ENCODE measurements at places on chromosomes 5 and 9.

- DNase-seq = no peak
Observed at GRCh38 chr9:76896035-76896434, 9.9 kb downstream of the PRUNE2 start.

DNA sequence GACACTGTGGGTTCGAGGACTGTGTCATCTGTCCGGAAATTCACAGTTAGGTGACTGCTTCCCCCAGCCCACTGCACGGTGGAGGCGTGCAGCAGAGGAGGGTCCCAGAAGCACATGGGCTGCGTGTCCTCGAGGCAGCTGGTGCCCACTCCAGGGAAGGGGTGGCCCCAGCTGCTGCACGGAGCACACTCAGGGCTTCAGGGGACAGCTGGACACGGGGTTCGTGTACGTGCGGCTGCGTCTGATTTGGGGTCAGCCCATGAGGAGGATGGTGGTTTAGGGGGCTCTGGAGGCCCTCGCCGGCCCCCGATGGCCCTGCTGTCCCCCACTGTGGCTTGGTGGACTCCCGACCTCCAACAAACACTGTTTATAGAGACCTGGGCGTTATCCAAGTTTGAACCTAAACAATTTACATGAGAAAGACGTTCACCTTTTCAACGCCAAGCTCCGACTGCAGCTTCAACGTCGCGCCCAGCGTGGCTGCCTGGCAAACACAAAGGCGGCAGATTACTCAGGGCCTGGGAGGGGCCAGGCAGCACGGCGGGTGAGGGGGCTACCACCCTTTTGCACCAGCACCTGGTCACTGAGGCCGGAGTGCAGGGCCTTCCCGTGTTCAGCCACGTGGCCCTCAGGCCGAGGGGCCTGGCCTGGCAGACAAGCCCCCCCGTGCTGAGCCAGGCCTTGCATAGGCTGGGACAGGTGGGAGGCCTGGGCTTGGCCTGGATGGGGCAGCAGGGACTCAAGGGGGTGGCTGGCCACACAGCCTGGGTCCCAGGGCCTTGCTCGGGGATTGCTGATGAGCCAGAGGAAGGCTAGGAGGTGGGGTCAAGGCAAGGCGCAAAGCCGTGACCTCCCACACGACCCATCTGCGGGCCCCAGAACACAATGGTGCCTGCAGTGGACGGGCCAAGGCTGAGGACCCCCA is 55.2 kb downstream of the EXD3 start:
- DNase-seq = no peak

DNA sequence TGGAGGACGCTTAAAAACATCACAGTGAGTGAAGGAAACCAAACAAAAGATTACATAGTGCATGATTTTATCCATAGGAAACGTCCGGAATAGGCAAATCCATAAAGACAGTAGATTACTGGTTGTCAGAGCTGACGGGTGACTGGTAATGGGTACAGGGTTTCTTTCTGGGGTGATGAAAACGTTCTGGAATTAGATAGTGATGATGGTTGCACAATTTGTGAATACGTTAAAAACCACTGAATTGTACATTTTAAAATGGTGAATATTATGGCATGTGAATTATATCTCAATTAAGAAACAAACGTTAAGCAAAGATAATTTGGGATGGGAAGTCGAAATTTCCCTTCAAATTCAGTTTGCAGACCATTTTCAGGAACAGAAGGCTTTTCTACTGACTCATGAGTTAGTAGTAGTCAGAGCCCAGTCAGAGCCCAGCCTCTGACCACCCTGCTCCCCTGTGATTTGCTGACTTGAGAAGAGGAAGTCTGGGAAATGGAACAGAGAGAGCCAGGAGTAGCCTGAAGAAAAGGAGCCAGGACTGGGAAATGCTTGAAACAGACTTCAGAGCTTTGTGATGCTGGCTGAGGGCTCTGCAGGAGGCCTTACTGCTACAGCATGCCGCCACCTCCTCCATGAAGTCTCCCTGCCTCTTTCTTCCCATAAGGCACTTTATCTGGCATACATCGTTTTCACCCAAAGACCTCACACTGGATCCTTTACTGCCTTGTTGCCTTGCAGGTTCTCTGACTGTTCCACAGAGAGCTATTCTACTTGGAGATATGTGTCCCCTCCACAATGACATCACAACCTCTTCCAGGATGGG is 46.4 kb upstream of the CTNNA1 start:
- no peak for DNase-seq

DNA sequence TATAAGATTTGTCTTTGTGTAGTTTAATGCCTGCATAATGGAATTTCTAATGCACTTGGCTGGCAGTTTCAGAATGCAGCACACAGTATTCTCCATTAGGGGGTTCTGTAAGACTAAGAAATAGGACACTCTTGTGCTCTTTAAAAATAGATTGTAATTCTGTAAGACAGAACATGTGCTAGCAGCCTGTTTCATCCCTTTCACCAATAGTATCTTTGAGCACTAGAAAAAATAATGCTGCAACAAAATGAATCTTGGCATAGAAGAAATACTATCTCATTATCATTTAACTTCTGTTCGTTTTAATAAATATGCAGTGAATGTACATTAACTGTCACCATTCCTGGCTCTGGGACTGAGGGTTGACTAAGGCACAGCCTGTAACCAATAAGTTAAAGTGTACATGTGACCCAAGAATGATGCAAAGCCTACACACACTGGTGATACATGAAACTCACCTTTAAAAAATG is 23.8 kb upstream of the ZNF622 start:
- DNase-seq = no peak

GRCh38 chr5:112534611-112535255 is 115.7 kb upstream of the EPB41L4A start:
- DNase-seq = no peak

DNA sequence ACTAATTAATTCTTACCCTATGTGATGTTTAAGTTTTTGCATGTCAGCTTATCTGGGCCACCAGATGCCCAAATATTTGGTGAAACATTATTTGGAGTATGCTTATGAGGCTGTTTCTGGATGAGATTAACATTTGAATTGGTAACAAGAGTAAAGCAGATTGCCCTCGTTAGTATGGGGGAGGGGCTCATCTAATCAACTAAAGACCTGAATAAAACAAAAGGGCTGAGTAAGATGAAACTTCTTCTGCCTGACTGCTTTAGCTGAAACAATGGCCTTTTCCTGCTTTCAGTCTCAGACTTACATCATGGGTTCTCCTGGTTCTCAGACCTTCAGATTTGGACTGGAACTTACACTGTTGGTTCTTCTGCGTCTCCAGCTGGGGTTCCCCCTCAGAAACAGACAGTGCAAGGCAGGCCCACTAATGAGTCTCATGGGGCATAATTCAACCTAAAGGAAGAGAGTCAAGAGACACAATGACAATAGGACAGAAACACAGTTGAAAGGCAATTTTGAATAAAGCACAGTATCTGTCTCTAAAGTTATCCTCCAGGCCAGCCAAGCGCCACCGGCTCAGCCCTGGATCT is 288.4 kb downstream of the CAAP1 start:
- DNase-seq = no peak

- DNase-seq = peak; percentile 16
Observed at GRCh38 chr5:22780756-22781155, 72.4 kb downstream of the CDH12 start.

- peak; percentile 11 for DNase-seq
Observed at GRCh38 chr5:41636605-41637004, 126.2 kb upstream of the PLCXD3 start.

- peak; percentile 1 for DNase-seq
Observed at GRCh38 chr5:127313847-127314473, 23.4 kb downstream of the MEGF10 start.
